ENCODE measurements at places on chromosomes 4 and X. TPM values are rescaled to one million over a fixed set of nuclear protein-coding genes. Genes with fewer than 3 reads are reported as not detected.

Gene CT83
- not detected for total RNA-seq

Gene VCX2
- total RNA-seq, result not detected

Gene GUCY1A1
- not detected for total RNA-seq

Gene FOXO4
- 1.2 TPM for total RNA-seq

Gene AVPR2
- 0.06 TPM for total RNA-seq
